Coronary artery (tissue), 2 donors: ENCODE measurements at places on chromosomes 3 and 15.

DNA sequence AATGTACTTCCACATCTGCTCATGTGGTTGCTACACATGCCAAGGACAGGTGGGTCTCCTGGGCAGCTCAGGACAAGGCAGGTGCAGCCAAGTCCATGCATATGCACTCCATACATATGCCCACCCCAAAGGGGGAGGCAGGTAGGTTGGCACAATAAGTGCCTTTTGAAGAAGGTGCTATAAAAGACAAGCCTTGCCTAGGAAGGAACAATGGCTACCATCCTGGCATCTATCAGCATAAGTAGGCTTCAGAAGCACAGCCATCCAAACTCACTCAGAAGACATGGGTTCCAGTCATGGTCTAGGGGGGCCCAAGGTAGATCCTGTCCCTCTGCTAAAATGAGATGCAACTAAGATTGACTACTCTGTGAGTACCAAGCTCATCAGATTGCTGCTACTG, 34.6 kb downstream of the NBEAL2 start:
- no peak for DNase-seq

- no peak for DNase-seq
These were observed 3.6 kb downstream of the LRRC57 start for GRCh38 chr15:42544853-42545629.

GRCh38 chr3:127529346-127530188, 61.0 kb downstream of the TPRA1 start:
- peak; percentile 61 for DNase-seq

- DNase-seq: no peak
These were observed 340.3 kb upstream of the CTDSPL start for GRCh38 chr3:37521429-37521828.

DNA sequence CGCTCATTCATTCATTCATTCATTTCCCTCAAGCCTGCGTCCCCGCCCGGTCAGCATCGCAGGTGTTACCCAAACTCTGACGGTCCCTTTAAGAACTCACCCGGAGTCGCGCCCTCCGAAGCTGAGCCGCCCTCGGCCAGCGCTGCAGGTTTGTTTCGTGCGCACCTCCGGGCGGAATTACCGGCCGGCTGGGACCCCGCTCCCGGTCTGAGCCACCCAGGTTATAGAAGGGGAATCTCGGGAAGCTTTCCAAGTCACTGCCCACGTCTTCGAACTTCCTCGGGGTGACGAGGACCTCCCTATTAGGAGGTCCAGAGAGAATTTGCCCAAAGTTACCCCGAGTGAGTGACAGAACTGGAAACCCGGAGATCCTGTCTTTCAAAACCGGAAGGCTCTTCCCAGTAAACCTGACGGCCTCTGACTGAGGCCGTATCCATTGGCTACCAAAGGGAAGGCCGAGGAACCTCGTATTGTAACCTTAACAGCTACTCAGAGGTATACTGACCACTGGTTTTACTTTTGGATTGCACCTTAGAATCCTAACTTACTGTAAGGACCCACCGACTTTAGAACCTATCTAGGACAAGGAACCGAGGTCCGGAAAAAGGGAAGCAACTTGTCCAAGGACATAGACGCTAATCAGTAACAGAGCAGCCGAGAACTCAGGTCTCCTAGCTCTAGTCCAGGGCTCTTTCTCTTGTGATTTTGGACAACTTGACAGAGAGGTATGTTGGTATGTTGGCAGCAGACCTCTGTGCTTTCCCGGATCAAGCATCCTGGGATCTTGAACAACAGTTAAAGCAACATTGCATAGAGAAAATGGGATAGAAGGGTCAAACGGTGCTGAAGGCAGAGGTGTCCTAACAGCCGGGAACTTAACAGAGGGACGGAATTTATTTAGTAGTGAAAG, 788 bp upstream of the DLG1 start:
- DNase-seq: no peak

DNA sequence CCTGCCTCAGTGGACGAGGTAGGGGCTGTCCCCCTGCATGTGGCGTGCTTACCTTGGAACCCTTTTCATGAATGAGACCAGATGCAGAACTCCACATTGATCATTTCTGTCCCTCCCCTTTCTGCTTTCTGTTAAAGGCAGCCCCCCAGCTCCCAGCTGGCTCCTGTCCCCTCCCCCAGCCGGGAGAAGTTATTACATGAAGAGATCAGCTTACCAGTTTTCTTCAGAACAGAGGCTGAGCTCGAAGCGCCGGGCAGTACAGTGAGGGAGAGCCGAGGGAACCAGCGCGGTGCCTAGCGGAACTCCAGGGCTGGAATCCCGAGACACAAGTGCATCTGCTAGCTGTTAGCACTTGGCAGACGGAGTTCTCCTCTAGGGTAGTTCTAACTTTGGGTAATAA, 263.3 kb upstream of the NR2E3 start:
- DNase-seq: no peak
